ENCODE measurements at places on chromosomes 7 and 10.
A peak's percentile ranks its signal among the peaks of the same experiment; 100 is the strongest.

DNA sequence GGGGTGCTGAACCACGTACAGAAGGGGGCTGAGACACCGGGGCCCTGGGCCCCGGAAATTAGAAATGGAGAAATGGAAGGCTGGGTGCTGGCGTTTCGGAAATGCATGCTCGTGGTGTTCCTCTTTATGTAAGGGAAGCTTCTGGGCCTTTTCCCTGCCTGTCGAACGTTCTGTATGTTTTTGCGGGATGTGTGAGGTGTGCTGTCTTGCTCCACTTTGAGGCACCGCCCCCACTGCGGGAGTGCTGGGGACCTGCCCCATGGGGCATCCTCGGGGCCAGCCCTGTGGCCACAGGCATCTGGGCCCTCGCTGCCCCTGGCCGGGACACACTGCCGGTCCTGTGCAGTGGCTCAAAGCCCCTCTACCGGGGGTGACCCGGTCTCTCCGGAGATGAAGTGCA is 1.7 kb upstream of the VENTX start:
- DNase-seq = no peak

DNA sequence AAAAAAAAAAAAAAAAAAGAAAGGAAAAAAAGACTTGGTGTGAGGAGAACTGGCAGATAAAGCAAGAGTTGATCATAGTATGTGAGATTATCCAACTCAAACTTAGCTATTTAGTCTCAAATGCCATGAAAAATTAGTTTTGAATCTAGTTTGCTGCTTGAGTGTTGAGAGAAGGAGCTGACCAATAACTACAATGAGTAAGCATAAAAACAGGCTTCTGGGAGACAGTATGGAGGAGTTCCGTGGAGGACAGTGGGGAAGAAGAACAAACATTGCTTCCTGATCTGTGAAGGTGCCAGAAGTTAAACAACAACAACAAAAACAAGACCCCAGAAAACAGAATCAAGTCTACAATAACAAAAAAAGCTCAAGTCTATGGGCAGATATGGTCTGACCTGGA is 317.1 kb upstream of the POT1 start:
- no peak for DNase-seq

GRCh38 chr10:109374215-109374614 is 549.1 kb downstream of the XPNPEP1 start:
- no peak for DNase-seq

DNA sequence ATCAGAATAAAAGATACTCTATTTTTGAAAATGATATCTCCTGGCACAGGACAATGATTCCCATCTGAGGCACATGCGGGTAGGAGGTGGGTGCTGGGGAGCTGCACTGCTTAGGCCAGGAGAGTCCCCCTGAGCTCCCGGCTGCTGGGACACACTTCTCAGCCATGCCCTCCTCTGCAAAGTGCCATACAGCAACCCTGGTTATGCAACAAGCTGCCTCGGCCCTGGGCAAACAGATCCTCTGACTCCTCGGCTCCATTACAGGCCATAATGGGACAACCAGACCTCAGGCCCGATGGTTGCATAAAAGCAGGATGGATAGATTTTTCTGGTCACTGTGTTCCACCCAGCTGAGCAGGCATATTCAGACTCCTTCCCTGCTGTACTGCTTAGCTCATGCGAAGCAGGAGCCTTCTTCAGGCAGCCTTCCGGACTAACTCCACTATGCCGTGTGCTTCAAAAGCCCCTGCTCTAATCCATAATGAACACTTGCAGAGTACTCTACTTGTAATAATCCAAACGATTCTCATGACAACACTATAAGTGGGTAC is 6.5 kb upstream of the LEP start:
- no peak for DNase-seq

DNA sequence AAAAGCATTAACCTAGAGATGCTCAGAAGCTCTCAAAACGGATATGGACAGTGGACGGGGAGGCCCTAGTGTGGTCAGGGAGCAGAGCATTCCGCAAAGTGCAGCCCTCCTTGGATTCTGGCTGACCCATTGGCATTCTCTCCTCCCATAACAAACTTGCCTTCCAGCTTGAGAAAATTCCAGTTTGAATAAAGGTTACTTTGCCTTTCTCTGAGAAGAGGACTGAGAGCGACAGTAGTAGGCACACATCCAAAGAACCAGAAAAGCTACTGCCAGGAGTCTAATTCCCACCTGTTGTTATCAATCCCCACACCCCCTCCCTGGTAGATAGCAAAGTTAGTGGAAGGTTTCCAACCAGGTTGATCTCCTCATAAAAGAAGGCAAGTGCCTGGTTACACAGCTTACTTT is 84.7 kb upstream of the TRIL start:
- no peak for DNase-seq

DNA sequence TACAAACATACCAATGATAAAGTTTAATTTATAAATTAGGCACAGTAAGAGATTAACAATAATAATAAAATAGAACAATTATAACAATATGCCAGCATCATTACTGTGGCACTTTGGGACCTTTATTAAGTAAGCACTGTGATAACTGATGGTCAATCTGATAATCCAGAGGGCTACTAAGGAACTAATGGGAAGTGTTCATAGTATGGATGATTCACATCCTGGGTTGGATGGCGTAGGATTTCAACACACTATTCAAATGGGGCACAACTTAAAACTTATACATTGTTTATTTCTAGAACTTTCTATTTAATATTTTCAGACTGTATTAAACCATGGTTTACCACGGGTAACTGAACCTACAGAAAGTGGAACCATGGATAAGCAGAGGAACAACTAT is 90.8 kb downstream of the KIF20B start:
- no peak for DNase-seq

DNA sequence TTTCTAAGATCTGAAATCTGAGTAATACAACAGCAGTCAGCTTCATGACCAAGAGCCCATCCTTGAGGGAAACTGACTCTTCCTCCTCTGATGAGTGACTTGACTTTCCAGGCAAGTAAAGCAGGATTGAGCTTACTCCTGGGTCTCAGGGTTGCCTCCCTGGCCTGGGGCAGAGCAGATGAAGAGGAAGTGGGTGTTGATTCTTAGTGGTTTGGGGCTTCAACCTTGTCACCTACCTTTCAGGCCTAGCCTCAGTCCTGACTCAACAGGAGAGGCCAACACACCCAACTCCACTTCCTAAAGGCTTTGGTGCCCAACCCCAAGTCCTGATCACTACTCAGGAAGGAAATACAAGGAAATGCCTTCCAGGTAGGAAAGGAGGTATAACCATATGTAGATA is 54.1 kb downstream of the KCNMA1 start:
- DNase-seq = no peak

DNA sequence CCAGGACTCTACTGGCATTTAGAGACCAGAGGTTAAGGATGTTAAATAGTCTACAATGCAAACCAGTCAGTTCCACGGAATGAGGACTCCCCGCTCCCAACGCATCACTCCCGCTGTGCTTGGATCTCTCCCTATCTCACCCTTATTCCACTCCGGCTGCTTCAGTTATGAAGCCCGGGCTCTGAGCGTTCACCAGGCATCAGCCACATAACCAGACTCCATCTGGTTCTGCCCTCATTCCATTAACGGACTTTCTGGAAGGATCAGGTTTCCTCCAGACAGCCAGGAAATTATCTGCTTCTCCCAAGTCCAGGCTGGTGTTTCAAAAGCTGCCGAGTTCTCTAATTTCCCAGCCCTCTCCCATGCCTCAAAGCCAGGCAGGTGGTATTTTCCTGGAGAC is 499.3 kb downstream of the GLRX3 start:
- DNase-seq = peak; percentile 2

DNA sequence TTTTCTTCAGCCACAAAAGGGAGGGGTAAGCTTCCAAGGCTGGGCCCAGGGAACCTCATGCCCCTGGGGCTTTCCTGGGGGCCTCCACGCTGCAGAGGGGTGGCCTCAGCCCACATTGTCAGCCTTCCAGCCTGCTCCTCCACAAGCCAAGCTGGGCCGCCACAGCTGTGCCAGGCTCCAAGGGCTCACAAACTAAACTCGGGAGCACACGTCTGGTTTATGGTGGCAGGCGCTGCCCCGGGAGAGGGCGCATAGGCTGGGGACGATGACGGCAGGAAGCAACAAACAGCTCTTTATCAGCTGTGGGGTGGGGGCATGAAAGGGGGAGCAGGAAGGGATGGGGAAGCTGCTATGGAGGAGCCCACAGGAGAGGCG is 6.3 kb upstream of the CDH23 start:
- no peak for DNase-seq

DNA sequence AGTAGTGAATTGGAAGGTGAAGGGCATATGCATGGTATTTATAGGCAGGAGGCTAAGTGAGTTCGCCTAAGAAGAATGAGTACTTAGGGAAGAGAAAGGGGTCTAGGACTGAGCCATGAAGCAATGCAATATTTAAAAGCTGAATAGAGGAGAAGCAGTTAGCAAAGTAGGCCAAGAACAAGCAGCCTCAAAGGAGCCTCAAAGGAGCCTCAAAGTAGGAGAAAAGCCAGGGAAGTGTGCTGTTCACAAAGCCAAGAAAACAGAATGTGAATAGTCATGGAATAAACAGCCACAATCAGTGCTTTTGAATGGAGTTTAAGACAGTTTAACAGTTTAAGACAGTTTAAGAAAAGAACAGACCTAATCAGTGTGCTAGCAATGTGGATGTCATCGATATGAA is 762.0 kb downstream of the SORCS1 start:
- no peak for DNase-seq

GRCh38 chr10:11243425-11244222 is 226.0 kb downstream of the CELF2 start:
- no peak for DNase-seq

DNA sequence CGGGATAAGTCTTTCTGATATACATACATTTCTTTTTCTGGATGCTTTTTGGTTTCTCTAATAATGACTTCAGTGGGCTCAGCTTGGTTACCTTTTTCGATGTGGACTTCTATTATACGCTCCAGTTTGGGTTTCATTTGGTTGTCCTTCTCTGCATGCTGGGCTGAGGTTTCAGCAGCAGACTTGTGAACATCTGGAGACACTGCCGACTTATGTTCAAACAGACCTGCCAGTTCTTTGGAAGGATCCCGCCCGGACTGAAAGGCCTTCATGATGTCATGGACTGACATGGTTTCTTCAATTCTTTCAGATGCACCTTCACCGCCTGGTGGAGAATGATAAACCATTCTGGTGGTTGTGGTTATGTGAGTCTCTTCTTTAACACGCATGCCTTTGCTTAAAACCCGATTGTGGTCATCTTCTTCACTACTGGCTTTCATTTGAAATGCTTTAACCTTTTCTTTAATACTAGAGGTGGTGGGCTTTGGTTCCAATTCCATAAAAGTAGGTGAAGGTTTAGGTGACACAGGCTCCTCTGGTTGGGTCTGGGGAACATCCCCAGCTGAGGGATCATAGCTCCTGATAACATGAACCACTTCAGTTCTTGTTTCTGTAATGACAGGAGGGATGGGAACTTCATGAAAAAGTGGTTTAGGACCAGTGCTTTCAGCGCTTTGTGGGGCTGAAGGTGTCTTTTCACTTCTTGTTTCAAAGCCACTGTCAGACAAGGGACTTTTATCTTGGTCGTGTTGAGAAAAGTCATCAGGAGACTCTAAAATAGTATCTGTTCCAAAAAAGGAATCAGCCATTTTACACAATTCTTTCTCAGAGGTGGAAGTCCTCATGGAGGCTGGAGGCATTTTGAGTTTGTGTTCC is 167.7 kb upstream of the CCDC6 start:
- no peak for DNase-seq

GRCh38 chr10:111392910-111393309 is 316.1 kb downstream of the ADRA2A start:
- DNase-seq = no peak

GRCh38 chr10:5665373-5666007 is 905 bp downstream of the ASB13 start:
- no peak for DNase-seq

- DNase-seq = peak; percentile 72
These were observed 61.0 kb upstream of the NFE2L3 start for GRCh38 chr7:26090927-26091519.

- DNase-seq = no peak
These were observed 456.2 kb downstream of the REEP3 start for GRCh38 chr10:63977329-63977923.

DNA sequence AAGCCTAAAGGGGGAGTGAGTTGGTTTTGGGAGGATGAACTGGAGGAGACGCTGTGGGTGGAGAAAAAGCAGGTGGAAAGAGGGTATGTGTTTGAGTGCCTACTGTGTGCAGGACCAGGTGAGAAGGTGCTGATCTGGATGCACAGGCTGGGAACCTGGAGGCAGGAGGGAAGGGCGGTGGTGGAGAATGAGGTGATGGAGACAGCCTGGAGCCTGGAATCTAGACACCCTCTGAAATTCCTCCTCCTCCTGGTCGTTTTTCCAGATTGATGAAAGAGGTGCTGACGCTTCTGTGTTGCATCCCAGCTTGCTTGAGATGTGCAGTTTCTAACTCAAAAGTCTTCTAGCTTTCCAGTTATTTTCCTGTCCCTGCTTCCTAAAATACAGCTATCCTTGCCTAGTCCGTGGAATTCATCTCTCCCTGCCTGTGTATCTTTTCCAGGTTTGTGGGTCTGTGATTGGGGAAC is 67.5 kb downstream of the LRMDA start:
- no peak for DNase-seq

- DNase-seq = no peak
These were observed 394.4 kb upstream of the SEMA3A start for GRCh38 chr7:84589012-84589411.

DNA sequence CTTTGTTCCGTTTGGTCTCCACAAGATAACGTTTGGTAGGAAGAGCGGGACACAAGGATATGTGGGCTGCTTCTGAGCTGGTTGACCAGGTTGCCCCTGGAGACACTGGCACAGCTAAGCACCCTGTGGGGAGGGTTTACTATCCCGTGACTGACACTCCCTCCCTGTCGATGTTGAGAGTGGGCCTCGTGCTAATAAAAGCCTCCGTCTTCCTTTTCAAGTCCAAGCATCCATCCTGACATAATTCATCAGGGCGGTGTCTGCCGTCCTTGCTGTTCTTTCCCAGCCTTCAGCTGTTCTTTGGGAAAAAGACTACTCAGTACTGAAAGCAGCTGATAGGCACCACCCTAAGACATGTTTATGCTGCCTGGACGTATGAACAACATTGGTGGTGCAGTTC is 49.6 kb downstream of the SHH start:
- DNase-seq = no peak

DNA sequence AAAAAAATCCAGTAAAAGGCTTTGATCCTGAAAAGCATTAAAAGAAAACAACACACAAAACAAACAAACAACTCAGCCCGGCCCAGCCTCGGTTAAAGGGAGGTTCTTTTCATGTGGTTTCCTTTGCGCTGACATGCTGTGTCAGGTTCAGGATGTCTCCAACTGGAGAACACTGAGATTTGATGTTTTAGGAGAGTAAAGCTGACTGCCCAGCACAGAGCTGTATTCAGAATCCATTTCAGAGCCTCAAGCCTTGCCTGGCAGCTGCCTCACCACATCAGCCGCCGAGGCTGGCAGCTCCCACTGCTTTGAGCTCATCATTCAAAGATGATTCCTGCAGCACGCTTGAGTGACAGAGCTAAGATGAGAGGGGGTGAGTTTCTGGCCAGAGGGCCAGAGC is 205.8 kb upstream of the LYZL1 start:
- DNase-seq = no peak

DNA sequence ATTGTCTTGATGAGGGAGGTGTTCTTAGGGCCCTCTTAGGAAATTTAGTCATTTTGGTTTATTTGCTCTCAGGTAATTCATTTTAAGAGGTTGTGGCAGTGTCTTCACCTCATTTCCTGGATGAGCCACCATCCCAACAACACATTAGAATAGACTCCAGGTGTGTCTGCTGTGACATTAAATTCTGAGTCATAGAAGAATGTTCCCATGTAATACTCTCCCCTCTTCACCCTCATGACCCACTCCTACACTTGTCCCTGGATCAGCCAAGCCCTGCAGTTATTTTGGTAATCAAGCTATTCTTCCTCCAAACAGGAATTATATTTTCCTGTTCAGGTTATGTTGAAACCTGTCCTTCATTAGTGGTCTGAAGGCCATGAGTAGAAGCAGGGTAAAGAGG is 944.1 kb downstream of the SORCS3 start:
- no peak for DNase-seq

All from NCI-H1105 (cell line).